Activated B cell treated with CpG ODN at 0.5 μM for 24 hours (primary cell): ENCODE measurements at places on chromosomes 1 and 21. TPM values are rescaled to one million over a fixed set of nuclear protein-coding genes. Genes with fewer than 3 reads are reported as not detected.

The TRIM67 gene
- not detected in 2 replicates for total RNA-seq

The COL6A2 gene
- 0.40 and 1.4 TPM in 2 replicates for total RNA-seq

The LCE1A gene
- not detected in 2 replicates for total RNA-seq

The BGLAP gene
- 2.7 and 3.3 TPM in 2 replicates for total RNA-seq

The FHAD1 gene
- not detected in 2 replicates for total RNA-seq

The TRMT13 gene
- 27.2 and 31.4 TPM in 2 replicates for total RNA-seq

The MX1 gene
- 64.2 and 64.8 TPM in 2 replicates for total RNA-seq
